ENCODE measurements at places on chromosomes 5 and 9.
A peak's percentile ranks its signal among the peaks of the same experiment; 100 is the strongest.

DNA sequence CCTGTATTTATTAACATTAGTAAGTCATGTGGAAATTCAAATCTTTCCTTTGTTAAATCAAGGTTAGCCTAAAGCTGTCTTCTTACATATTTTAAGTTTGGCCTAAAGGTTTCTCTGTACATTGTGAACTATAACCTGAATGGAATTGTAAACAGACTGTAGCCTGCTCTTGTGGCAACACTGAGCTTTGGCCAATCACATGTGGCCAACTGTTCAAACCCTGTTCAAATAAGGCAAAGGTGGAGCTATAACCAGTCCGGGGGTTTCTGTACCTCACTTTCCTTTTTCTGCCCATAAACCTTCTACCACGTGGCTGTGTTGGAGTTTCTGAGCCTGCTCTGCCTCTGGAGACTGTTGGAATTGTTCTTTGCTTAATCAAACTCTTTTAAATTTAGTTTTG is 3.3 kb upstream of the HAPLN1 start:
- H3K27me3 ChIP-seq, result peaks cover 6% of the 10 kb centered on the region
- H3K27ac ChIP-seq, result no peak overlapping the region
- H3K4me3 ChIP-seq, result no peak overlapping the region
- H3K4me1 ChIP-seq, result no peaks in the 10 kb centered on the region
- DNase-seq, result no peak
- H3K36me3 ChIP-seq, result no peaks in the 10 kb centered on the region

- H3K4me1 ChIP-seq, result no peaks in the 10 kb centered on the region
- no peak overlapping the region for H3K4me3 ChIP-seq
- no peak overlapping the region for H3K27ac ChIP-seq
- no peak for DNase-seq
- no peaks in the 10 kb centered on the region for H3K36me3 ChIP-seq
- no peaks in the 10 kb centered on the region for H3K27me3 ChIP-seq
These were observed 381.4 kb downstream of the ACTL7B start for GRCh38 chr9:108474356-108474755.

DNA sequence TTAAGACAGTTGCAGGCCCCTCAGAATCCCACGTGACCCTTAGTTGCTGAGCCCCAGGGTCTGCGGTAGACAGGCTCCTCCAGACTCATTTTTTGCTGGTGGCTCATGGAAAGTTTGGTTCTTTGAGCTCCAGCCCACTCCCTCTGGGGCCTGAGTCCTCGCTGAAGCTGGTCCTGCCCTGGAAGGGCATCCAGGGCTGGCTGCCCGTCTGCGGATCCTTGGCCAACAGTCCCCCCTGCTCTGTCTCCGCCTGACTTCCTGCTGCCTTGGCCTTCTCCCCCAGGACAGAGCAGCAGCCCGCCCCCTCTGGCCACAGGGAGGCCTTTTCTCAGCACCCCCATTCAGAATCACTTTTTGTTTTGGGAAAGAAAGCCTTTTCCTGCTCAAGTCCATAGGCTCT is 24.4 kb downstream of the SLC6A7 start:
- no peaks in the 10 kb centered on the region for H3K36me3 ChIP-seq
- no peaks in the 10 kb centered on the region for H3K4me1 ChIP-seq

DNA sequence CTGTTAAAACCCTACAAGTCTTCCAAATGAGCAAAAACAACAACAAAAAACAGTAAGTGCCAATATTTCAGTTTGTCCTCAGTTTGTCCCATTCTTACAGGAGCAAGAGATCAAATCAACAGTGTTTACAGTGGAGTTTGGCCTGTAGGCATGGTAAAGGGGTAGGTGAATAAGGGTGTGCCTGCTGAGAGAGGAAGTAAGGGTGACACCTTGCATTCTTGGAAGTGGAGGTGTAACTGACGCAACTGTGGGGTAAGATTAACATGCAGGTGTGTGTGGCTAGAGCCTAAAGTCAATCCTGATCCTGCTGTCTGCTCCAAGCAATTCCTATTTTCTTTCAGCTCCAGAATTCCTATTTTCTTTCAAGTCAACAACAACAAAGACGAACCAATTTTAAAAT is 43.4 kb downstream of the PFDN1 start:
- peaks cover 15% of the 10 kb centered on the region for H3K36me3 ChIP-seq
- no peaks in the 10 kb centered on the region for H3K27me3 ChIP-seq
- H3K4me3 ChIP-seq, result no peak overlapping the region
- no peak overlapping the region for H3K27ac ChIP-seq
- DNase-seq, result no peak

- H3K4me3 ChIP-seq, result no peak overlapping the region
- no peaks in the 10 kb centered on the region for H3K27me3 ChIP-seq
- peak overlapping the region; percentile 94 for H3K27ac ChIP-seq
- H3K36me3 ChIP-seq, result peaks cover 30% of the 10 kb centered on the region
- peaks cover 64% of the 10 kb centered on the region for H3K4me1 ChIP-seq
- DNase-seq, result peak; percentile 88
These were observed 35.8 kb downstream of the VLDLR start for GRCh38 chr9:2657427-2657826.

DNA sequence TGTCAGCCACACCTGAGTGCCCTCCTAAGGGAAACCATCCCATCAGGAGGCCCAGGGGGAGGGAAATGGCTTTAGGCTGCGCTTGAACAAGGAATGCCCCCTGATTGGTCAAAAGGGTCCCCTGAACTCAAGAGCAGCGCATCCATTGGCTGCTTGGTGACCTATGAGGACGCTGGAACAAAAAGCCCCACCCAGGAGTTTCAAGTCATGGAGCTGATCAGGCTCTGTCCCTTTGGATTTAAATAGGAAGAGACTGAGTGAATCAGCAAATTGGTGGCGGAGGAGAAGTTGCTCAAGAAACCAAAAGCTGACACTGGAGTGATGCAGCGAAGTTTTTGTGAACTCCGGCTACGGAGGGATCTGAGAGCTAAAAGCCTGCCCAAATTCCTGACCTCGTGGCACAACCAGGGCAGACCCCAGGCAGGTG is 66.7 kb downstream of the SMIM23 start:
- H3K27ac ChIP-seq, result no peak overlapping the region
- H3K27me3 ChIP-seq, result no peaks in the 10 kb centered on the region
- H3K4me3 ChIP-seq, result no peak overlapping the region
- DNase-seq, result no peak
- H3K4me1 ChIP-seq, result no peaks in the 10 kb centered on the region
- no peaks in the 10 kb centered on the region for H3K36me3 ChIP-seq

DNA sequence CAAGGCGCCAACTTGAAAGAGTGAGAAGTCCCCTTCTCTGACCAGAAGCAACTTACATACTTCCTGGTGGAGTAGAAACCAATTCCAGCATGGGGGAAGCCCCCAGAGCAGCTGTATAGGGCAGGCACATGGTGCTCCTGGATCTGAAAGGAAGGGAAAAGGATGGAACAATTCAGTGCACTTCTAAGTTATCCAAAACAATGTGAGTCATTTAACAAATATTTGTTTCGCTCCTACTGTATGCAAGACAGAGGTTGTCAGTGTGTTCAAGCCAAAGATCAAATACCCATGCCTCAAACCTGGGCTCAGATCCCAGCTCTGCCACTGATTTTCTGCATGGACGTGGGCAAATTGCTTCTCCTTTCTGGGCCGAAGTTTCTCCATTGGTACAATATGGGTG is 67.1 kb downstream of the LHX2 start:
- no peak for DNase-seq
- H3K27ac ChIP-seq, result no peak overlapping the region
- H3K4me1 ChIP-seq, result no peaks in the 10 kb centered on the region
- H3K4me3 ChIP-seq, result no peak overlapping the region

- no peak for DNase-seq
- H3K4me3 ChIP-seq, result no peak overlapping the region
- no peaks in the 10 kb centered on the region for H3K27me3 ChIP-seq
- H3K4me1 ChIP-seq, result peaks cover 4% of the 10 kb centered on the region
- H3K36me3 ChIP-seq, result no peaks in the 10 kb centered on the region
These were observed 12.7 kb upstream of the ZCCHC7 start for GRCh38 chr9:37107701-37108100.

DNA sequence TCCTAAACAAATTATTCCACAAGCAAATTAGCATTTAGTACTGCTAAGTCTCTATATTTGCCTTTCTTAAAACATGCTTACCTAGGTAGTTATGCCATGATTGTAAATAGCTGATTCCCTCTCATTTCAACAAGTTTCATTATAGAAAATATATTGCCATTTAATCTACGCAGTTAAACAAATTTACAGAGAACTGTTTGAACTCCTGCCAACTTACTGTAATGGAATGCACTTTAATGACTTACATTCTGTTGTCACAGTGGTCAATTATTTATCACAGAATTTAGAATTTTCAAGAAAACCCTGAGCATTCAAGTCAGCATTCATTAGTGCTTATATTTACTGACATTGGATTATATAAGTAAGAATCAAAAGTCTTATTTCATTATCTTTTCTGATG is 19.6 kb downstream of the SLC38A9 start:
- H3K36me3 ChIP-seq, result peaks cover 9% of the 10 kb centered on the region
- H3K4me3 ChIP-seq, result no peak overlapping the region
- no peak overlapping the region for H3K27ac ChIP-seq
- H3K4me1 ChIP-seq, result peaks cover 2% of the 10 kb centered on the region
- H3K27me3 ChIP-seq, result no peaks in the 10 kb centered on the region

- H3K27ac ChIP-seq, result no peak overlapping the region
- H3K4me1 ChIP-seq, result no peaks in the 10 kb centered on the region
- DNase-seq, result no peak
These were observed 780.5 kb upstream of the ZNF608 start for GRCh38 chr5:125526966-125527365.

GRCh38 chr5:124034083-124034700 is 522.2 kb downstream of the CSNK1G3 start:
- no peaks in the 10 kb centered on the region for H3K36me3 ChIP-seq
- H3K27me3 ChIP-seq, result no peaks in the 10 kb centered on the region
- H3K4me1 ChIP-seq, result no peaks in the 10 kb centered on the region
- H3K27ac ChIP-seq, result no peak overlapping the region
- no peak overlapping the region for H3K4me3 ChIP-seq

DNA sequence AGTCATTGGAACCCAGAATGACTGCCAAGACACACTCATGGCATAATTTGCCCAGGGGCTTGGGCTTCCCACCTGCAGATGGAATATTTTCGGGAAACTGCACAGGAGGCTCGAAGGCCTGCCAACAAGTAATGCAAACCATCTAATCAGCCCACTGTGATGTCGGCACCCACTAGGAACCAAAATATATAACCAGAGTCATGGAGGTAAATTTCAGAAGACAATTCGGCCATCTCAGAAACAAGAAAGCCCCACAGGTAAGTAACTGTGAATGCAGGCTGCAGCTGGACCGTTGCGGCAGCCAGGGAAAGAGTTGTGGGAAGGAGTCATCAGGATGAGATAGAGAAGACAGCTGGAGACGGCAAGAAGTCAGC is 264.4 kb downstream of the SYK start:
- no peak overlapping the region for H3K27ac ChIP-seq
- H3K36me3 ChIP-seq, result no peaks in the 10 kb centered on the region
- no peak overlapping the region for H3K4me3 ChIP-seq
- H3K27me3 ChIP-seq, result no peaks in the 10 kb centered on the region
- no peaks in the 10 kb centered on the region for H3K4me1 ChIP-seq

DNA sequence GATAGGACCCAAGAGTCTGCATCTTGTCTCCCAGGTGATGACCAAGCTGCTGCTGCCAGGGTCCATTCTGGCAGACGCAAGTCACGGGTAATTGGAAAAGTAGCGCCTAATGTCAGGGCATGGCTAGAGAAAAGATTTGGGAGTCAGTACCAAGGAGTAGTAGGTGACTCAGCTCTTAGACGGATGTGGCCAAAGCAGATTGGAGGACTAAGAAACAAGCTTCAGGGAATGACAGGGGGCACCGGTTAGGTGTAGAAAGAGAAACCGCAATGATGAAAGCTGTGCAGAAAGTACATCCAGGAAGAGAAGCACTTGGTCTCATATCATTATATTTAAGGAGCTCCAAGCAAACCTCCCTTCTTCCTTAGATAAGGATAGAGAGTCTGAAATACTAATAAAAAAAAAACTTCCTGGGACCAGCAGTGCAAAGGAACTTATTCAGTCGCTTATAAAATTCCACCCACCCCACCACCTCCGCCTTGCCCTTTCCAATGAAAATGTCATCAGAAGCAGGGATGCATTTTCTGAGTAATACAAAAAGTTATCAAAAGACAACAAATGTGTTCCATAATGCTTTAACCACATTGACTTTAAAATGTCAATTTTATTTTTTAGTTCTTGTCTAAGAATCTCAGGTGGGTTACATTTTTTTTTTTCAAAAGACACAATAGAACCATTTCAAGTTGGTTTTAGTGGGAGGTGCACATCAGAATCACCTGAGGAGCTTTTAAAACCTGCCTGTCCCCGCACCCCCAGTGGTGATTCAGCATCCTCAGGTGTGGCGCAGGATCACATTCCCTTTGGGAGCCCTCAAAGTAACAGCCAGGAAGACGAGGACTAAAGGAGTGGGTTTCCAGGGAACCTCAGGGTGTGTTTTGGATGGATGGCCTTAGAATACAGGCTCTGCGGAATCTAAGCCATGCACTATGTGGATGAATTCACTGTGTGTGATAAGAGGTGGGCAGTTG is 31.2 kb downstream of the PTPN3 start:
- peaks cover 78% of the 10 kb centered on the region for H3K4me1 ChIP-seq
- peak; percentile 74 for DNase-seq
- peak overlapping the region; percentile 82 for H3K27ac ChIP-seq
- no peak overlapping the region for H3K4me3 ChIP-seq
- no peaks in the 10 kb centered on the region for H3K36me3 ChIP-seq

DNA sequence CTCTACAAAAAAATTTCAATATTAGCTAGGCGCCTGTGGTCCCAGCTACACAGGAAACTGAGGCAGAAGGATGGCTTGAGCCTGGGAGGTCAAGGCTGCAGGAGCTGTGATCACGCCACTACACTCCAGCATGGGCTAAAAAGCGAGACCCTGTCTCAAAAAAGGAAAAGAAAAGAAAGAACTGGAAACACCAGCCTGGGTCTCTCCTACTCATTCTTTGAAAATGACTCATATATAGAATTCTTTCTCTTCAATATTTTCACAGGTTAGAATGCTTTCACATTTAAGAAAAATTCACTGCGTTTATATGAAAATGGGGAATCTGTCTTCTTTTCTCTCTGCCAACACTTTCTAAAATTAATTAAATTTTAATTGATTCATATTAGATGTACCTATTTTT is 115.6 kb downstream of the TRPM6 start:
- H3K4me1 ChIP-seq, result no peaks in the 10 kb centered on the region
- H3K4me3 ChIP-seq, result no peak overlapping the region
- no peak for DNase-seq
- H3K27ac ChIP-seq, result no peak overlapping the region
